ENCODE measurements at places on chromosomes 13 and 19.

GRCh38 chr19:1384085-1384462, 367 bp downstream of the NDUFS7 start:
- DNase-seq: no peak

GRCh38 chr19:48868114-48868886, at the start of gene PLEKHA4:
PLEKHA4 (minus strand) TSS chr19:48868617; CDS start chr19:48867620, 997 bp downstream.
- no peak for DNase-seq

- no peak for DNase-seq
These were observed 30.1 kb upstream of the USP12 start for GRCh38 chr13:27201661-27202060.

DNA sequence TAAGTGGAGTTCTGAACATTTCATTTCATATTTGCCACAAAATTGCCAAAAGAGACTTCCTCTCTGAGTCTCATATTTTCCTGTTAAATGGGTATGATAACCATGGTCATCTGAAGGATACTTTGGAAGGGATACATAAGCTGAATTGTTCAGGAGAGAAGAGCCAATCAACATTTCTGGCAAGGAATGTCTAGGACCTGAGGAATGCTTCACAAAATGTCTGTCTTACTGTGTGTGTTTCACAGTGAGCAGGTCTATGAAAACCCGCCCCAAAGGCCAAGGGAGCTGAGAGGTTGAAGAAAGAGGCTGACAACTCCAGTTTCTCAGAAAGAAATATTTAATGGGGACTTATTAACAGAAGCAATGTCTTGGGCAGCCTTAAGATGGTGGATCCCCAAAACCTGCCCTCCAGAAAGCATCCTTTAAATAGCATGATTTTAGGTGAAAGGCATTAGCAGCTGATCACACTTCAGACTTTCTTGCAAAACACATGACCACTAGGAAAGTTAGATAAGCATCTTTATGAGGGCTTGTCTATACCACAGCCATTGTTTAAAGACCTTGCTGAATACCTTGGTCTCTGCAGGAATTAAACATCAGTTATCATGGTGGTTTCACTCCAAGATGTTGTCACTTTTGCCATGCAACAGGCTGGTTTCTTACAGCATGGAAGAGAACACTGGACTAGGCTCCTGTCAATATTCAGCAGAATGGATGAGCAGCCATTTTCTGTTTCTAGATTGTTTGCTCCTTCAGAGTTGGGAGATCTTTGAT, 78.9 kb downstream of the TNFSF11 start:
- no peak for DNase-seq

GRCh38 chr13:79126706-79127105, 279.3 kb downstream of the RBM26 start:
- DNase-seq: no peak

Data from stimulated activated CD4-positive, alpha-beta T cell treated with anti-CD3 and anti-CD28 coated beads, Interleukin-12 subunit alpha, Interleukin-12 subunit beta, amount 100 ng/mL, for 48 hours (primary cell).